ENCODE measurements at places on chromosomes 7 and 10. TPM values are rescaled to one million over a fixed set of nuclear protein-coding genes. Genes with fewer than 3 reads are reported as not detected.

DNA sequence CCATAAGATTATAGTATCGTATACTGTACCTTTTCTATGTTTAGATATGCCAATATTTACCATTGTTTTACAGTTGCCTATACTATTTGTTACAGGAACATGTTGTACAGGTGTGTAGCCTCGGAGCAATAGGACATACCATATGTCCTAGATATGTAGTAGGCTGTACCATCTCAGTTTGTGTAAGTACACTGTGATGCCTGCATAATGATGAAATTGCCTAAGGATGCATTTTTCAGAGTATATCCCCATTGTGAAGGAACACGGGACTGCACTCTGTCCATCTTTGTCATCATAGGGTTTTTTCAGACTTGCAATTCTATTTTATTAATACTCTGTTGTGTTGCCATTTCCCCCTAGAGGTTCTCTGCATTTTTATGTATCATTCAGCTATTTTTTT, 50.1 kb downstream of the MCU start:
- H3K4me1 ChIP-seq = peaks cover 18% of the 10 kb centered on the region
- no peak overlapping the region for H3K27ac ChIP-seq
- no peaks in the 10 kb centered on the region for H3K36me3 ChIP-seq
- no peak overlapping the region for H3K4me3 ChIP-seq
- H3K27me3 ChIP-seq = no peaks in the 10 kb centered on the region

DNA sequence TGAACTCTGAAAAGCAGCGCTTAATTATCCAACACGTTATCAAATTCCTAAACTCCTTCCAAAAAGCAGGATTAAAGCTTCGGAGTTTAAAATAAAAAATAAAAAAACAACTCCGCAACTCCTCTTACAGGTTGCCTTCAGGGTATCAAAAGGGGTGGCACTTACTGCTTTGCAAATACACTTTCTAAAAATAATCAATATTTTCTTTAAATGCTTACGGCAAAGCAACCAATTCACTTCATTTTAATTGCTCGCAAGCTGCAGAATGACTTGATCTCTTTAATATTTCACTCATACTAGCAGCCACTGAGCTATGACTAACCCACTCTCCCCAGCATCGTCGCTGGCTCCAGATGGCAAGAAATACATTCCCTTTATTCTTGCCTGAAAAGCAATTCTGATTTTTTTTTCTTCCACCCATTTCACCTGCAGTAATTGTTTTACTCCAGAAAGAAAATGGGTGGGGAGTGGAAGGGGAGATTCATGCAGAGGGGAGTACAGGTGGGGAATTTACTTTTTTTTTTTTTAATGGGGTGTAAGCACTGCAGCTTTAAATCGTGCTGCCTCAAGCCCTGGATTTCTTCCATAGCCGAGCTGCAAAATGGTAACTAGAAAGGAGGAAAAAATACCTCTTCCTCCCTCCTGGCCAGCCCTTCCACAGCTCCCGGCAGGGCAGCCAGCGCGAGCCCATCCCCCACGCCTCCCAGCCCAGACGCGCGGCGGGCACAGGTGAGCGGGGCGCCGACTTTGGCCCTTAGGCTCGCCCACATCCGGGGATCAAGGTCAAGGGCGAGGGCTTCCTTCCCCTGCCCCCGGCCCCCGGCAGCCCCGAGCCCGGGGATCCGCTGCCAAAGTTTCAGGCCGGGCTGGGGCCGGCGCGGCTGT, 54.2 kb upstream of the FHIP2A start:
- H3K4me3 ChIP-seq = peak overlapping the region; percentile 75
- no peaks in the 10 kb centered on the region for H3K27me3 ChIP-seq
- no peaks in the 10 kb centered on the region for H3K36me3 ChIP-seq
- no peaks in the 10 kb centered on the region for H3K4me1 ChIP-seq
- DNase-seq = peak; percentile 74
- no peak overlapping the region for H3K27ac ChIP-seq

PILRA gene
- total RNA-seq = not detected

TMEM184A gene
- total RNA-seq = 0.28 TPM

CYP2C18 gene
- not detected for total RNA-seq

ERCC6 gene
- 18.1 TPM for total RNA-seq

GRCh38 chr10:28677888-28678686, 766 bp downstream of the BAMBI start:
- peak overlapping the region; percentile 89 for H3K4me3 ChIP-seq
- H3K36me3 ChIP-seq = peaks cover 7% of the 10 kb centered on the region
- peaks cover 29% of the 10 kb centered on the region for H3K27me3 ChIP-seq
- peak overlapping the region; percentile 54 for H3K27ac ChIP-seq
- peaks cover 6% of the 10 kb centered on the region for H3K4me1 ChIP-seq

GRCh38 chr7:127810113-127810512, 158.1 kb downstream of the SND1 start:
- H3K36me3 ChIP-seq = peaks cover 7% of the 10 kb centered on the region
- H3K4me3 ChIP-seq = no peak overlapping the region
- no peaks in the 10 kb centered on the region for H3K27me3 ChIP-seq
- no peak overlapping the region for H3K27ac ChIP-seq

DNA sequence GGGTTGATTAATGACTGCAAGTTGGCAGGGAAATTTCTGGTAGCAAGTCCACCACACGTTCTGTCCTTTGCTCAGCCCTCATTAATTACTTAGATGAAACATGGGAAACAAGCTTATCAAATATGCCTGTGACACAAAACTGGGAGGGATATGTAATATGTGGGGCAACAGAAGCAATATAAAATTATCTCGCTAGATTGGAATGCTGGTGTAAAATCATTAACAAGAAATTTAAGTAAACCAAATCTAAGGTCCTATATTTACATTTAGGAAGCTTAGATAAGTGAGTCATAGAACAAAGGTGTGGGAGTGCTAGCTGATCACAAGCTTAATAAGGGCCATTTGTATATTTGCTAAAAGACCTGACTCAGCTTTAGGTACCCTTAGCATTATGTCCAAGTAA, 23.5 kb downstream of the TRPV5 start:
- no peak overlapping the region for H3K27ac ChIP-seq
- no peak overlapping the region for H3K4me3 ChIP-seq
- no peaks in the 10 kb centered on the region for H3K36me3 ChIP-seq
- H3K27me3 ChIP-seq = no peaks in the 10 kb centered on the region

GRCh38 chr7:115047958-115048720, 126.2 kb downstream of the MDFIC start:
- H3K27ac ChIP-seq = no peak overlapping the region
- peaks cover 2% of the 10 kb centered on the region for H3K4me1 ChIP-seq
- H3K36me3 ChIP-seq = no peaks in the 10 kb centered on the region
- H3K4me3 ChIP-seq = no peak overlapping the region
- peak; percentile 80 for DNase-seq

OR6V1 gene
- total RNA-seq = not detected

DNA sequence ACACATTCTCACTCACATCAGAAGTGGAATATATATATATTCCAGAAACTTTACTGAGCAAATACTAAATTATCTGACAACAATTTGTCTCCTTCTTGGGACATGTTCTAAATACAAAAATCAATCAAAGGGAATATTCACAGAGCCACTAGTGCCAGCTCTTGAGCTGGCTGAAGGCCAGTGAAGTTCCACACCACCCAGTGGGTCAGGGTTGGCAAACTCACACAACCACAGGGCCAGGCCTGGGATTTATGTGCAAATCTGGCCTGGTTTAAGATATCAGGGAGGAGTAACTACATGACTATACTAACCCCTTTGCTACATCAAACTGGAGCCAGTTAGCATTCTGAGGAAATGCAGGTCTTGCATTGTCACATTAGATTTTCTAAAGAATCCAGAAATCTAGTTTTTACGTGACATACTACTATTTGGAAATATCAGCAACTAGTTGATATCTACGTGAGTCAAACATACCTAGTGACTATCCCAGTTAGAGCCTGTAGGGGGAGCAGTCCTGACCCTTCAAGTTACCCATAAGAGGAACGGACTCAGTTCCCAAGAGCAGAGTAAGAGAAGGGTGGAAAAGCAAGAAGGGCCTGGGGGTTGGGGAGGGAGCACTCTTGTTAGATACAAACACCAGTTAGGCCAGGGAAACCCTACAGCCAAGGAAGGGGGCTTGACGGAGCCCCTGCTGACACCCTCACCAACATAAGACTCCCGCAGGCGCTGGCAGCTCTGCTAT, 600.4 kb downstream of the KCNMA1 start:
- no peak overlapping the region for H3K27ac ChIP-seq
- no peaks in the 10 kb centered on the region for H3K36me3 ChIP-seq
- H3K4me3 ChIP-seq = no peak overlapping the region
- no peaks in the 10 kb centered on the region for H3K27me3 ChIP-seq

DNA sequence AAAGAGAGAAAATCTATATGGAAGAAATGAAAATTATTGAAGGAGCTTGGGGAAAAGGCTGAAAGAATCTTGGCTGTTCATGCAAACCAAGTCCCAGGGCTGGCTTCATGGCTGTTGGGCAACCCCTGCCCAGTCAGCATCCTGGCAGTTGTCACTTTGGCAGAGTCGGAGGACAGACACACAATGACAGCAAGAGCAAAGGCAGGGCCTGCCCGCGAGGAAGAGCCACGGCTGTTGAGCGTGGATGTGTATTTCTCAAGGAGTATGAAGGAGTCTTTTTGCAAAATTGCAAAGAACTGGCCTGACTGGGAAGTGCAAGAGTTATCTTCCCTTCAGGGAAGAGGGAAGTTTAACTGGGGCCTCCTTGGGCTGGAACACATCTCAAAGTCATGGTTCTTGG, 11.7 kb downstream of the PTPRE start:
- DNase-seq = no peak
- H3K4me1 ChIP-seq = peaks cover 5% of the 10 kb centered on the region
- no peak overlapping the region for H3K4me3 ChIP-seq
- no peaks in the 10 kb centered on the region for H3K27me3 ChIP-seq

PNLIPRP1 gene
- not detected for total RNA-seq

GRCh38 chr10:76036111-76036940, 604.9 kb downstream of the LRMDA start:
- H3K36me3 ChIP-seq = no peaks in the 10 kb centered on the region
- peak; percentile 56 for DNase-seq
- H3K27me3 ChIP-seq = peaks cover 2% of the 10 kb centered on the region
- H3K4me1 ChIP-seq = no peaks in the 10 kb centered on the region
- H3K4me3 ChIP-seq = no peak overlapping the region

- no peak overlapping the region for H3K27ac ChIP-seq
- peaks cover 67% of the 10 kb centered on the region for H3K27me3 ChIP-seq
- H3K4me1 ChIP-seq = no peaks in the 10 kb centered on the region
- no peaks in the 10 kb centered on the region for H3K36me3 ChIP-seq
- DNase-seq = peak; percentile 70
- H3K4me3 ChIP-seq = no peak overlapping the region
Observed at GRCh38 chr10:100725071-100725471, 20.3 kb upstream of the PAX2 start.

PDZD7 gene
- 0.83 TPM for total RNA-seq

PARG gene
- total RNA-seq = 32.2 TPM

- H3K27ac ChIP-seq = no peak overlapping the region
- H3K4me3 ChIP-seq = no peak overlapping the region
- peaks cover 7% of the 10 kb centered on the region for H3K27me3 ChIP-seq
- peaks cover 7% of the 10 kb centered on the region for H3K36me3 ChIP-seq
- no peak for DNase-seq
Observed at GRCh38 chr10:71748671-71749191, 24.6 kb downstream of the VSIR start.

- H3K27me3 ChIP-seq = no peaks in the 10 kb centered on the region
- H3K4me3 ChIP-seq = no peak overlapping the region
- no peaks in the 10 kb centered on the region for H3K36me3 ChIP-seq
- peak; percentile 40 for DNase-seq
- 0 out of 2 replicates have a peak overlapping the region, but pooled peaks have one; percentile 8 for H3K27ac ChIP-seq
Observed at GRCh38 chr10:6083523-6084475, 5.0 kb upstream of the RBM17 start.

DNA sequence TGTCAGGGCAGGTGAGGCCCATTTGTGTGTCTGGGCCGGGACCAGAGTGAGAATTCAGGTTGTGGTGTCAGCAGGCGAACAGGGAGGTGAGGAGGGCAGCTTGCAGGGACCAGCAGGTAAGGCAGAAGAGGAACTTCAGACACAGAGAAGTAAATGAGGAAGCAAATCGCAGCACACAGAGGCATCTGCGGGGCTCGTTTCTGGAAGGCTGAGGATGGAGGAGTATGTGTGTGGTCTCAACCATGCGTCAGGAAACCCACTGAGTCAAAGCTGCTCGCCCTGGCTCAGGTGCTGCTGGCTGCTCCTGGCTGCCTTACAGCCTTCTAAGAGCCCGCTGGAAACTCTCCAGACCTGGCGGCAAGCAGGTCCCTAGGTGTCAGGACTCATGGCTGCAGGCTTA, 26.9 kb upstream of the PITRM1 start:
- no peak for DNase-seq
- peaks cover 9% of the 10 kb centered on the region for H3K27me3 ChIP-seq
- H3K36me3 ChIP-seq = no peaks in the 10 kb centered on the region

LIPJ gene
- total RNA-seq = not detected

DNA sequence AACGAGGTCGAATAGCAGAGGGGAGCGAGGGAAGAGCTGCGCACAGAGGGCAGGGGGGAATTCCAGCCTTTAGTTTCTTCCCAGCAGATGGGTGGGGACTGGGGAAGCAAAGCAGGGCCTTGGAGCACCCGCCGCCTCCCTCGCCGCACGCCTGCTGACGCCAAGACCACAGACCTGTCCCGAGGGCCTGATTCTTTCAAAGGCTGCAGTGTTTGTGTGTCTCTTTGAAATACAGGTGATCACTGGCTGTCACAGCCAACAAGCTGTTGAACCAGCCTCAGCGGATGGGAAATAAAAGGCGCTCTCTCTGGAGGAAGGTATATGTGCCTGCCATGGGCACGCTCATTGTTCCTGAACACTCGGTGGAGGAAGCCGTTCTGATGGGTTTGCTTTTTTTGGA, 119.3 kb downstream of the FAM53B start:
- H3K27me3 ChIP-seq = no peaks in the 10 kb centered on the region
- H3K27ac ChIP-seq = no peak overlapping the region
- H3K4me1 ChIP-seq = no peaks in the 10 kb centered on the region
- H3K4me3 ChIP-seq = no peak overlapping the region
- H3K36me3 ChIP-seq = peaks cover 2% of the 10 kb centered on the region

DNA sequence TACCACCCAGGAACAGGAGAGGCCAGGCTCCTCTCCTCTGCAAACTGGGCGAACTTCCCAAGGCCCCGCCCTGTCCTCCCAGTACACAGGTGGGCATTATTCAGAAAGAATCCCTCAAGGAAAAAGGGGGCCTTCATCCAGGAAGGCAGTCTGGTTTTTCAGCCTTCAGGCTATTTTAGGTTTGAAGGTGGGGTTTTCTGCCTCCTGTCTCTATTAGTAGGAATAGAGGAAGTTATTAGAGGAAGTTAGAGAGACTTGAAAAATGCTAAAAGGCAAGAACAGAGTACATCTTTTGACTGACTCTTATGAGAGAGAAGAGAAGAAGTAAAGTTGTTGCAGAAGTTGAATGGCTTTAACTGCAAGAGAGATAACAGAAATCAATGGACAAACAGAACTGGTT, 250.9 kb upstream of the SORCS1 start:
- no peaks in the 10 kb centered on the region for H3K27me3 ChIP-seq
- H3K4me3 ChIP-seq = no peak overlapping the region
- DNase-seq = no peak

DNA sequence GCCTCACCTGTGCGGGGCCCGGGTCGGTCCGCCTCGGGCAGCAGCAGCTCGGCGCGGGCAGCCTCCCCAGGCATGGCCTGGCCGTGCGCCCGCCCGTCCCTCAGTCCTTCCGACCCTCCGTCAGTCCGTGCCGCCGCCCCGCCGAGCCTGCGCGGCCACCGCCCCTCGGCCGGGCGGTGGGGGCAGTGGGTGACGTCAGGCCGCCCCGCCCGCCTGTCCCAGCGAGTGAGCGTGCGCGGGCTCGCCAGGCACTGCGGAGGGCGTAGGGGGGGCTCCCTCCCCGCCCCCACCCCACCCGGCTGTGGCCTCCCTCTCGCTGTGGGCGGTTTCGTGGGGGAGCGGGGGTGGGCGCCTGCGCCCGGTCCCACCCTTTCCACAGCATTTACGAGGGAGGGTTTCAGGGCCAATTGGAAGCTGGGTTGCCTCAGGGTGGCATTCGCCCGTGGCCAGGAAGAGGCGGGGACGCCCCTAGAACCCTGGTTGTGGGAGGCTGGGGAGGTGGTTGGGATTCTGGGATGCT, at the start of gene NACAD:
TSS of gene NACAD (minus strand) at position 149 of the 520 bp plus-strand sequence. CDS start at position 74, 75 bp downstream.
- no peaks in the 10 kb centered on the region for H3K27me3 ChIP-seq
- peak within 1 kb of the TSS; percentile 62 for H3K4me3 ChIP-seq
- H3K4me1 ChIP-seq = peaks cover 4% of the 10 kb centered on the region
